ENCODE measurements at places on chromosomes 2 and 18. TPM values are rescaled to one million over a fixed set of nuclear protein-coding genes. Genes with fewer than 3 reads are reported as not detected.

GRCh38 chr2:68454719-68455118, 12.4 kb downstream of the FBXO48 start:
- no peak for ATAC-seq

- no peak for ATAC-seq
Measured at GRCh38 chr2:60867848-60868247, 13.5 kb upstream of the REL start.

DNA sequence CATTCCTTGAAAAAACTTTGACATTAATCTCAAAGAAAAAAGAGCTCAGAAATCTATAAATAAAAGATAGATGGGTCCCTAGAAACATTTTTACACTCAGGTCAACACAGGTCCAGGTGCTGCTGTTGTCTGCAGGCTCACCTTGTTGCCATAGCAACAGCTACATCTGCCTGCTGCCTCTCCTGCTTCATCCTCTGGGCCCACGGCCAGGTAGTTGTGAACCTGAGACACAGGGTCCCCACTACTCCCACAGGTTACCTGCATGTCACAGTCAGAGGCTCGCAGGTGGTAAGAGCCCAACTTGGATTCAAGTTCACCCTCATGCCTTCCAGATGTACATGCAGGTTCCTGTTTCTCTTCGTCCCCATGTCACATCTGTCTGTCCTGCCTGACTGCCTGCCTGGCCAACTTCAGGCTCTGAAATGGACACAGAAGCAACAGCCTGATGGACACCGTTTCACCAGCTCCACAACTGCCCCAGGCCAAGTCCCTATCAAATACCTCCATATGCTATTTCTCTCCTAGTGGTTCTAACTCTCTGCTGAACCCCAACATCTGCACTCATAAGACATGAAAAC, 88.3 kb upstream of the SALL3 start:
- ATAC-seq = no peak

- no peak for ATAC-seq
Measured at GRCh38 chr2:24065341-24065740, 10.8 kb downstream of the SF3B6 start.

DNA sequence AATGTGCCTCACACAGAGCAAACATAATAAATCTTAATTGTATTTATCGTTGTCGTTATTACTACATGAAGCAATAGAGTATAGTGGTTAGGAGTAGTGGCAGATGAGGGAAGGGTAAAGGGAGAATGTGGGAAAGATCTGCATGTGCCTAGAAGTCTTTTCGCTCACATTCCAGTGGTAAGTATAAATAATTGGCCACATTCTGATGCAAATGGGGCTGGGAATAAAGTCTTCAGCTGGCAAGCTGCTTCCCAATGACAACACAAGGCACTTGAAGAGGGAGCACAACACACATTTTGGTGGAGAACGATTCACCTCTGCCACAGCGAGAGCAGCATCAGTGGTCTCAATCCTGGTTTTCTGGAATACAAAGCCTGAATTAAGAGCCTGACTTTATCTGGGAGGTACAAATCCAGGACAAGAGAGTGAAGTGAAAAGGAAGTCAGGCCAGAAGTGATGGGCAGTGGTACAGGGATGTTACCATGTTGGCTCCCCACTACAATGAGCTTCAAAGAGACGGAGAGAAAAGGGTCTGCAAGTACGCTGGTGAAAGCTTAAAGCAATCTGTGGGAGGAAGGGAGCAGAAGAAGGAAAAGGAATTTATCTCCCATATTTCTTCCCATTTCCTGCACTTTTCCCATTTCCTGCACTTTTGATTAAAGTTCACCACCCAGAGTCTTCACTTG, 112.3 kb downstream of the ARHGAP15 start:
- peak; percentile 54 for ATAC-seq

GRCh38 chr2:48148841-48149430, 242.6 kb upstream of the FBXO11 start:
- no peak for ATAC-seq

GRCh38 chr2:241391892-241392665, 36.0 kb downstream of the FARP2 start:
- peak; percentile 64 for ATAC-seq

GRCh38 chr2:38128653-38129052, 52.7 kb upstream of the CYP1B1 start:
- no peak for ATAC-seq

DNA sequence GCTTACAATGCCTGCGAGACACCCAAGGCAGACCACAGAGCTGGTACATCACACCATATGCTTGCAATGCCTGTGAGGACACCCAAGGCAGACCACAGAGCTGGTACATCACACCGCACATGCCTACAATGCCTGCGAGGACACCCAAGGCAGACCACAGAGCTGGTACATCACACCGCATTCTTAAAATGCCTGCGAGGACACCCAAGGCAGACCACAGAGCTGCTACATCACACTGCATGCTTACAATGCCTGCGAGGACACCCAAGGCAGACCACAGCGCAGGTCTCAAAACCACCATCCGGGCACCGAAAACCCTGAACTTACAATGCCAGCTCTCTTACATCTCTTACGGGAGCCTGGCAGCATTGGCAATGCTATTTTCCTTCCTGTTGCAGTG, 799.6 kb downstream of the GALR1 start:
- no peak for ATAC-seq

DNA sequence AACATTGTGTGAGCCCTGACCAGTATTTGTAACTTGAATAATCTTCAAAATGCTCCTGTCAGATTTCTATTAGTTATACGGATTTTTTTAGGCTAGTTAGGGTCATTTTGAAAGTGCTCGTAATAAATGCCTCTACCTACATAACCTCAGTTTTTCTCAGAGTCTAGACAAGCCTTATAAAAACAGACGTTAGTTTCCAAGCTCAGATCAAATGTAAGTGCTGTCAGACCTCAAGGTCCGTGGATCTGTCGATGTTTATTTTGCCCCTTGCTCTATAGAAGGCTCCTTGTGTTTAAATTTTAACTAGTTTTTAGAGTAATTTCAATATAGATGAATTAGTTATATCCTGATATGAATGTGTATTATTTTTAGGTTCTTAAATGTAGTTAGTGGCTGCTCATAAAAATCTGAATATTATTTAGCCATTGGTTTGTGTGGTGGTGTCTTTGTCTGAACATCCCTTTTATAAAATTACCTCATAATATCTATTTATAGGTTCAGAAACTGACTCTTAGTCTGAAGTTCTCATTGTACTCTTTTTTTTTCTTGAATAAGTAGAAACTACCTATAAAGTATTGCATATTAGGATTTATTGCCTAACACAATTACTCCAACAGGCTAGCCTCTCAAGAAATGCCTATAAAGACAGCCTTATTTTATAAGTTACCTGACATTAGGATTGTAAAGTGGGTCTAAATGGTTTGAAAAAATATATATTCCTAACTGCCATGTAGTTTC, 71.1 kb downstream of the MTA3 start:
- ATAC-seq = no peak

DNA sequence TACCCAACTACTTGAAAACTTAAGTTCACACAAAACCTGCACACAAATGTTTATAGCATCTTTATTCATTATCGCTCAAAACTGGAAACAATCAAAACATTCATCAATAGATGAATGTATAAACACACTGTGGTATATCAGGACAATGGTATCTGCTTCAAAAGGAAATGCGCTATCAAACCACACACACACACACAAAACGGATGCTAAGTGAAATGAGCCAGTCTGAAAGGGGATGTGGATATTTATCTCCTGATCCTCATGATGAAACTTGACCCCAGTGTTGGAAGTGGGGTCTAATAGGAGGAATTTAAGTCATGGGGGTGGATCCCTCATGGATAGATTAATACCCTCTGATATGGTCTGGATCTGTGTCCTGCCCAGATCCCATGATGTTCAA, 22.0 kb downstream of the PDCL3 start:
- ATAC-seq = no peak

DNA sequence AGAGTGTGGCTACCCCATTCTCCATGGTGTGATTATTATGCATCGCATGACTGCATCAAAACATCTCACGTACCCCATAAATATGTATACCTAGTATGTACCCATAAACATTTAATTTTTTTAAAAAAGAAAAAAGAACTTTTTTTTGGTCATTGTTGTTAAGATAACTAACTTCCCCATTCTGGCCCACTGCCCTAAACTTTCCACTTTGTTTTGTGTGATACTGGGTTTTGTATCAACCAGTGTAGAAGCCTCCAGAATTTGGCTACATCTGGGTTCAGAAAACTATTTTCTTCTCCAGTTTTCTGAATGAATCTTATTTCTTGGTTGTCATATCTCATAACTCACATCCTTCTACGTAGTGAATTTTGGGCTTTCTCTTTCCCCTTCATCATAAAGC, 62.3 kb upstream of the NABP1 start:
- ATAC-seq = no peak

DNA sequence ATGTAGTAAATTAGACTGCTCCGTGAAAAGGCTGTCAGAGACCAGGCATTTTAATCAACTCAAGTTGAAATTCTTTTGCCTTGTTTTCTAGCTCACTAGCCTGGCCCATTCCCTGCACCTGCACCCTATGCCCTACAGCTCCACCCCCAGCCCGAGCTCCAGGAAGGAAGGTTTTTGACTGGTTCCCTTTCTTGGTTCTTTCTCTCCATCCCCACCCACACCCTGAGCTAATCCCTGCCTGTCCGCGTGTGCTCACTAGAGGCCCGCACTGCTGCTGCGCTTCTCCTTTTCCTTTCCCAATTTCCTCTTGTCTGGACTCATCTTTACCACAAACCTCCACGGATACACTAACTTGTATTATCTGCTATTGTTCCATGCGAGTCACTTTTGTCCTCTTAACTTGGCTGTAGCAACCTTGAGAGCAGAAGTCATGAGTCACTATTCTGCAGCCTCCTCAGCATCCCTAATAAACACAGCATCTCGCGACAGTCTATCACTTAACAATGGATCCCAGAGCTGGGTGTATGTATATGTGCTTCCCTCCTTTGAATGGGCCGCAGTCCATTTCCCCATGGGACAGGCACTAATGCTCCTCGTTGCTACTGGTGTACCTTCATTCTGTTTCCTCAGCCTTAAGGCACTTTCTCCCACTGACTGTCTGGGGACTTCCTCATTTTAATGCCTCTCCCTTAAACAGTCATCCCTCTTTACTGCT, 36.5 kb downstream of the COLEC12 start:
- ATAC-seq = peak; percentile 82

DNA sequence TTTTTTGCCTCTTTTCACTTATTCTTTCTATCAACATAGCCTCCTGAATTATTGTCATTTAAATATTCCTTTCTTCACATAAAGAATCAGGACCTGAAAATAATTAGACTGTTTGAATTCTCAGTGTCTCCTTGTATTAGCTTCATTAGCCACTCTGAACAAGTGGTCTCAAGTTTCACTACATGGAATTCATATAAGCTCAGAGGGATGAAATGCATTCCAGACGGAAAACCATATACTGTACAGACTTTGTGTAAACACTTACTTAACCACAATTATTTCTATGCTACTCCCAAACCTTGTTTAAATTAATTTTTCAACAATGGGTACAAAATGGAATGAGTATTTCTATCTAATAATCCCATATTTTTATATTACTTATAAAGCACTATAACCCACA, 53.4 kb downstream of the CHN1 start:
- ATAC-seq = no peak

DNA sequence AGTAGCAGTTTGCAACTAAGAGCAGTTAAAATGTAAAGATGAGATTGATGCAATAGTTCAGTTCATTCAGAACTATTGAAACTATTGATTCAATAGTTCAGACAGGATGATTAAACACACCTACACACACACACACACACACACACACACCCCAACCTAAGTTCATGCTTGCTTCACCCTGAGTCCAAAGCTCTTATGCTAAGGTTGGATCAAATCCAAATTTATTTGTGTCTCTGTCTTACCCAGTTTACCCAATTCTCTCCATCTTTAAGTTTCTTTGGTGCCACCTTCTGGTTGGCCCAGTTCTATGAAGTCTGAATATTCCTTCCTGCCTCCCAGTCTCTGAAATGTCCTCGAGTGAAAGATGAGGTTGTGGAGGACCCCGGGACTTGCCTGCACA, 5.1 kb downstream of the SERPINB8 start:
- ATAC-seq = no peak

GRCh38 chr2:25817630-25818029, 60.7 kb downstream of the ASXL2 start:
- ATAC-seq = no peak

The NHEJ1 gene
- total RNA-seq = 13.6 TPM

The ZSWIM2 gene
- total RNA-seq = not detected

The PPP1R1C gene
- total RNA-seq = not detected

The CCDC93 gene
- total RNA-seq = 38.6 TPM

The AFTPH gene
- total RNA-seq = 34.1 TPM

The ASB1 gene
- 17.9 TPM for total RNA-seq

The MYO3B gene
- total RNA-seq = 0.32 TPM

The UGT1A5 gene
- not detected for total RNA-seq

The UCN gene
- total RNA-seq = 1.0 TPM

The TWIST2 gene
- total RNA-seq = not detected

The GALNT3 gene
- total RNA-seq = 0.73 TPM

The GCKR gene
- total RNA-seq = 2.4 TPM

The NRP2 gene
- total RNA-seq = 54.6 TPM

The BARD1 gene
- 23.6 TPM for total RNA-seq

The CLEC4F gene
- total RNA-seq = 0.46 TPM
